GM20000 (cell line): ENCODE measurements at places on chromosomes 3 and 15.

DNA sequence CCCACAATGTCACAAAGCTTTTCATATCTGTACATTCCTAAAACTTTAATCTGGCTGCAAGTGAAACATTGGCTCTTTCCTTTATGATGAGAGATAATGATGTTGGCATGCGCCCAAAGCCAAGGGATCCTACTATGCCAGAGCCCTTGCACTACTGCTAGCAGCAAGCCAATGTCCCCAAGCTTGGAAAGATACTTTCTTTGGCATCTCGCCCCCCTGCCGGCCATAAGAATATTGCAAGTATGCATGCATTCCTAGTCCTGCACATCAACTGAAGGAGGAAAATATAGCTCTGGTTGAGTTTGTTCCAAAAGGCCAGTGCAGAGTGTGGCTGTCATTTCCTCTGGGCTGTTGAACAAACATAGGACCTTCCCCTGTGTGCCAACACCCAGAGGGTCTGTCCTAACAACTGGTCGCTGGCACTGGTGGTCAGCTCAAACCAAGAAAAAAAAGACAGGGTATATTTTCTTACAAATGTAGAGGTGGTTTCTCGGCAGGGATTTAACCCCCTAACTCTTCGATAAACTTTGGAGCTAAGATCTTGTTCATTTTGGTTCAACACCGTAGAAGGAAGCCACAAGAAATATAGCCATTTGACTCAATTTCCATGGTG lies 120.9 kb upstream of the ZBED2 start:
- DNase-seq: no peak

DNA sequence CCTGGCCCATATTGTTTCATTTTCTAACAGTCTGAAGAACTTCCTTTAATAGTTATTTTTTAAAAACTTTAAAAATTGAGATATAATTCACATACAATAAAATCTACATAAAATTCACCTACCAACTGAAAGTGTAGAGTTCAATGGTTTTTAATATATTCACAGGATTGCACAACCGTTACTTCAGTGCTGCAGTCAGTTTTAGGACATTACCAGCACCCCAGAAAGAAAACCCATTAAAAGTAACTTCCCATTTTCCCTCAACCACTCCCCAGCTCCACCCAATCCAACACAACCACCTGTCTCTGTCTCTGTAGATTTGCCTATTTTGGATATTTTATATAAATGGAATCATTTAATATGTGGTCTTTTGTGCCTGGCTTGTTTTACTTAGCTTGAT lies 29.6 kb downstream of the MGA start:
- DNase-seq: no peak

DNA sequence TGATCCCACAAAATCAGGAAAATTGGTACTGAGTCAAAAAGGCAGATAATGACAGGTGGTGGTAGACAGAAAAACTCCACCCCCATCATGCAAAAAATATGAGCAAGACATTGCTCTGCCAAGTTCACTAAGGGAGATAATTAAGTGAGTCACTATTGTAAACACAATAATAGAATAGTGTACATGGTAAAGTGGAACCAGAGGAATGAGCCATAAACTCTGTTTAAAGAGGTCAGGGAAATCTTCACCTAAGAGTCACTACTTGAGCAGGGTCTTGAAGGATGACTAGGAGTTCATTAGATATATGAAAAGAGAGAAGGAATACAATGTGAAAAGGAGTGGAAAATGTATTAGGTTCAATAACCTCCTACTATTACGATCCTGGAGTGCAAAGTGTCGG lies 213.4 kb upstream of the PEX5L start:
- DNase-seq: no peak

- DNase-seq: no peak
Measured at GRCh38 chr3:187767266-187768012, 22.2 kb upstream of the BCL6 start.
